Breast epithelium (tissue), 4 donors: ENCODE measurements at places on chromosomes 1 and 21.

DNA sequence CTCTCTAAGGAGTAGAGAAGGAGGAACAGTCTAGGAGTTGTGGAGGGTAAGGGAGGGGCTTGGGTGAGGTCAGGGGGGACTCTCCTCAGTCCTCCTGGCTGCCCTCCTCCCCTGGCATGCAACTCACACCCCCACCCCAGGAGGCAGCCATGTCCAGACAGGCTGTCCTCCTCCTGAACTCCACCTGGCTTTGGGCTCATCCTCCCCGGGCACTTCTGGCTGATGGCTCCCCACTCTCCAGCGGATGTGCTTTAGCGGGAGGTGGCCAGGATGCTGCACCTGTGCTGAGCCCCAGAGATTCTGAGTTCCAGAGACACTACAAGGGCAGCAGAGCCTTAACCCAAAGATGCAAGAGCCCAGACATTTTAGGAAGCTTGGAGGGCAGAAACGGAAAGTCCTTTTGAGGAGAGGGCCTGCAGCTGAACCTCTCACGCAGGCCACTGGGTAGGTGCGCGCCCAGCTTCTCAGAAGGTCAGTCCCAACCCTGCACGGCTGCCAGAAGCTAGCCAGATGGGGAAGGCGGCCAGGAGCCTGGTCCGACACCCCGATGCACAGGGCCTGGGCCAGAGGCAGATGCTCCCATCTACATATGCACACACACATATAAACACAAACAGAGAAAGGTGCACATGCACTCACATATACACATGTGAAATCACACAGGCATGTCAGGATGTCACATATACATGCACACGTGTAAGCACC lies 83.4 kb downstream of the PDE9A start:
- H3K27ac ChIP-seq: peak overlapping the region; percentile 88
- no peaks in the 10 kb centered on the region for H3K27me3 ChIP-seq
- no peaks in the 10 kb centered on the region for H3K36me3 ChIP-seq
- peak; percentile 41 for DNase-seq
- no peak overlapping the region for H3K4me3 ChIP-seq

DNA sequence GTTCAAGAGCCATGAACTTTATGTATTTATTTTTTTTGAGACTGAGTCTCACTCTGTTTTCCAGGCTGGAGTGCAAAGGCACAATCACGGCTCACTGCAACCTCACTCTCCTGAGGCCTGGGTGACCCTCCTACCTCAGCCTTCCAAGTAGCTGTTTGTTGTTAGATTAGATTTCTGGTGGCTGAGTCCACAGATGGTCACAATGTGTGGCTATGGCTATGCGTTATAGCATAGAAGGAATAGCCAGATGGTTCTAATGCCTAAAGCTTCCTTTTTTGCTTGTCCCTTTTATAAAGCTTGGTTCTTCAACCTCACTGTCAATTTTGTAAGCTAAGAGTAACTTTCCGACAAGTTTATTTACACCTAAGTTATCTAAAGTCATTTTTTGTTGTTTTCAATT lies 62.3 kb upstream of the FMN2 start:
- H3K27me3 ChIP-seq: no peaks in the 10 kb centered on the region
- DNase-seq: no peak
- H3K27ac ChIP-seq: no peak overlapping the region
- no peaks in the 10 kb centered on the region for H3K36me3 ChIP-seq

GRCh38 chr1:231508497-231508896 lies 20.0 kb upstream of the TSNAX start:
- no peaks in the 10 kb centered on the region for H3K4me1 ChIP-seq
- H3K36me3 ChIP-seq: no peaks in the 10 kb centered on the region
- no peak overlapping the region for H3K4me3 ChIP-seq

DNA sequence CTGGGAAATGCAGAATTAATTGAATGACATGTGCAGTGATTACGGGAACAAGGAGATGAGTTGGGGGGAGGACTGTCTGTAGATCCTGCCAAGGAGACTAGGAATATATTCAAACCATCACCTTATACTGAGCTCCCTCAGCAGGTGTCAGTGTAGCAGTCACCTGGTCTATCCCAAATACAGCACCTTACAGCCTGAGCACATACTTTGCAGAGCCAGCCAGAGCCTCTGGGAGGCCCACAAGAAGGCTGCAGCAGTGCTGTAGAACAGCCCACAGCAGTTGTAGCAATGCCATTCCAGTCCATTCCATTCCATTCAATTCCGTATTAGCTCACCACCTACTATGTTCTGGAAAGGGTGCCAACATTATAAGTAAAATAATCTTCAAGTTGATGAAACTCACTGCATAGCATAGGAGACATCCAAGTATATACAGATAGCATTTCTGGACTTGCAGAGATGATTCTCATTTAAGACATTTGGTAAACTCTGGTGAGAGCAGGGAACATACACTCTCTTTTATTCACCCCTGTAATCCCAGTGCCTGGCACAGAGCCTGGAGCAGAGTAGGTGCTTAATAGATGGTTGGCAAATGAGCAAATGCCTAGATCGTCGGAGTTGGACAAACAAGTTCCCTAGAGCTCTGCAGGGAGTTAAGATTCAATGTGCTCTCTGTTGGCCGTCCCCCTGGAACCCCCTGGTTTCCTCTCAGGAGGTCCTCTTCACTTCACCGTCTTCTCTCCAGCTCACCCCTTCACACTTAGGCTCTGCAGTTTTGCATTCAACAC lies 44.7 kb downstream of the KCNC4 start:
- DNase-seq: peak; percentile 12
- no peak overlapping the region for H3K4me3 ChIP-seq
- H3K36me3 ChIP-seq: no peaks in the 10 kb centered on the region
- no peaks in the 10 kb centered on the region for H3K27me3 ChIP-seq

GRCh38 chr1:41427122-41427913 lies 57.2 kb downstream of the EDN2 start:
- H3K36me3 ChIP-seq: no peaks in the 10 kb centered on the region
- H3K27me3 ChIP-seq: no peaks in the 10 kb centered on the region
- DNase-seq: no peak
- peaks cover 11% of the 10 kb centered on the region for H3K4me1 ChIP-seq
- H3K4me3 ChIP-seq: no peak overlapping the region

GRCh38 chr21:15355066-15355465 lies 290.3 kb upstream of the NRIP1 start:
- H3K27me3 ChIP-seq: no peaks in the 10 kb centered on the region
- H3K36me3 ChIP-seq: no peaks in the 10 kb centered on the region
- H3K4me3 ChIP-seq: no peak overlapping the region

GRCh38 chr1:183607322-183607980 lies 17.2 kb upstream of the NCF2 start:
- no peak overlapping the region for H3K4me3 ChIP-seq
- H3K27me3 ChIP-seq: no peaks in the 10 kb centered on the region
- H3K36me3 ChIP-seq: no peaks in the 10 kb centered on the region
- H3K4me1 ChIP-seq: no peaks in the 10 kb centered on the region
- no peak overlapping the region for H3K27ac ChIP-seq

GRCh38 chr1:101250656-101251272 lies 13.9 kb downstream of the S1PR1 start:
- H3K27me3 ChIP-seq: no peaks in the 10 kb centered on the region
- no peaks in the 10 kb centered on the region for H3K36me3 ChIP-seq
- no peaks in the 10 kb centered on the region for H3K4me1 ChIP-seq
- DNase-seq: no peak
- H3K4me3 ChIP-seq: no peak overlapping the region

GRCh38 chr1:57063406-57064125 lies 97.8 kb upstream of the C8B start:
- no peak overlapping the region for H3K4me3 ChIP-seq
- H3K4me1 ChIP-seq: no peaks in the 10 kb centered on the region
- no peaks in the 10 kb centered on the region for H3K36me3 ChIP-seq
- no peak overlapping the region for H3K27ac ChIP-seq
- DNase-seq: no peak

DNA sequence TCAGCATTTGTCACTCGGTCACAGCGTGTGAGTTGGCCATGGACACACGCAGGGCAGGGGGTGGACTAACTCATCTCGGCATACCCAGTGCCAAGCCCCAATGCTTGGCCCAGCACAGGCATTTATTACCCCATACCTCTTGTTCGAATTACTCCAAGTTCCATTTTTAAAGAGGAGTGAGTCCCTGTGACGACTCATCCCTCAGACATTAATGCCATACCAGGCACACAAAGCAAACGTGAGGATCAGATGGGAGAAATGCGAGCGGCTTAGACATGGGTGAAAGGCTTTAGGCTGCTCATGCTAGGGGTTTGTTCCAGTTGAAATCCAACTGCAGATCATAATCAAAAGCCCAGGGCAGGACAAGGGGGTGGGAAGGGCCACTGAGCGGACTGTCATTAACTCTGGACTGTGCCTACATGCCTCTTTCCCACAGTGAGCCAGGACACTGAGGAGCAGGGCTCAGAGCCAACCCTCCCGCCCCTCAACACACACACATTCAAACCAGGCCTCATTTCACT lies 118.5 kb upstream of the NGF start:
- H3K27me3 ChIP-seq: no peaks in the 10 kb centered on the region
- DNase-seq: no peak
- no peaks in the 10 kb centered on the region for H3K36me3 ChIP-seq
- H3K4me3 ChIP-seq: no peak overlapping the region
- peak overlapping the region; percentile 63 for H3K27ac ChIP-seq

- H3K27ac ChIP-seq: no peak overlapping the region
- H3K27me3 ChIP-seq: no peaks in the 10 kb centered on the region
- DNase-seq: no peak
- H3K4me1 ChIP-seq: no peaks in the 10 kb centered on the region
- H3K36me3 ChIP-seq: peaks cover 3% of the 10 kb centered on the region
Measured at GRCh38 chr1:190126728-190127127, 350.9 kb downstream of the BRINP3 start.

DNA sequence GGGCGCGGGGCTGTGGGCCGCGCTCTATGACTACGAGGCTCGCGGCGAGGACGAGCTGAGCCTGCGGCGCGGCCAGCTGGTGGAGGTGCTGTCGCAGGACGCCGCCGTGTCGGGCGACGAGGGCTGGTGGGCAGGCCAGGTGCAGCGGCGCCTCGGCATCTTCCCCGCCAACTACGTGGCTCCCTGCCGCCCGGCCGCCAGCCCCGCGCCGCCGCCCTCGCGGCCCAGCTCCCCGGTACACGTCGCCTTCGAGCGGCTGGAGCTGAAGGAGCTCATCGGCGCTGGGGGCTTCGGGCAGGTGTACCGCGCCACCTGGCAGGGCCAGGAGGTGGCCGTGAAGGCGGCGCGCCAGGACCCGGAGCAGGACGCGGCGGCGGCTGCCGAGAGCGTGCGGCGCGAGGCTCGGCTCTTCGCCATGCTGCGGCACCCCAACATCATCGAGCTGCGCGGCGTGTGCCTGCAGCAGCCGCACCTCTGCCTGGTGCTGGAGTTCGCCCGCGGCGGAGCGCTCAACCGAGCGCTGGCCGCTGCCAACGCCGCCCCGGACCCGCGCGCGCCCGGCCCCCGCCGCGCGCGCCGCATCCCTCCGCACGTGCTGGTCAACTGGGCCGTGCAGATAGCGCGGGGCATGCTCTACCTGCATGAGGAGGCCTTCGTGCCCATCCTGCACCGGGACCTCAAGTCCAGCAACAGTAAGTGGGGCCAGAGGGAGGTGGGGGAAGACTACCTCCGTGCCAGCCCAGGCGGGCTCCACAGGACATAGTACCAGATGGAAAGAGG lies 808 bp downstream of the MAP3K21 start:
- peak overlapping the region; percentile 75 for H3K4me3 ChIP-seq
- H3K36me3 ChIP-seq: no peaks in the 10 kb centered on the region
- peak overlapping the region; percentile 81 for H3K27ac ChIP-seq

DNA sequence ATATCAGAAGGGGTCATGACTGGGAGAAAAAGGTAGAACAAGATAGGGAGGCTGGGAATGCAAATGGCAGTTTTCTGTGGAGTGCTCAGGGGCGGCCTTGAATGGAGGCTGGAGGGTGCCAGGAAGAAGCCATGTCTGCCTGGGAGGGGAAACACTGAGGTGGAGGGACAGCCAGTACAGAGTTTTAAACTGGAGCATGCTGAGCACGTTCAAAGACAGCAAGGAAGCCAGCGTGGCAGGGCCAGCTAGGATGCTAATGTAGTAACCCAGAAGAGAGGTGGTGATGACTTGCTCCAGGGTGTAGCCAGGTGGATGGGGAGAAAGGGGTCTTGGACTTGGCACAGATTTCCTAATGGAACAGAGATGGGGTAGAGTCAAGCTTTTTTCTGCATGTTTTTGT lies 445.8 kb upstream of the VAMP3 start:
- H3K27me3 ChIP-seq: no peaks in the 10 kb centered on the region
- no peak overlapping the region for H3K4me3 ChIP-seq
- no peaks in the 10 kb centered on the region for H3K4me1 ChIP-seq
- DNase-seq: no peak
- no peaks in the 10 kb centered on the region for H3K36me3 ChIP-seq

GRCh38 chr21:22795644-22796043 lies 1797.4 kb downstream of the NCAM2 start:
- no peak for DNase-seq
- H3K4me3 ChIP-seq: no peak overlapping the region

DNA sequence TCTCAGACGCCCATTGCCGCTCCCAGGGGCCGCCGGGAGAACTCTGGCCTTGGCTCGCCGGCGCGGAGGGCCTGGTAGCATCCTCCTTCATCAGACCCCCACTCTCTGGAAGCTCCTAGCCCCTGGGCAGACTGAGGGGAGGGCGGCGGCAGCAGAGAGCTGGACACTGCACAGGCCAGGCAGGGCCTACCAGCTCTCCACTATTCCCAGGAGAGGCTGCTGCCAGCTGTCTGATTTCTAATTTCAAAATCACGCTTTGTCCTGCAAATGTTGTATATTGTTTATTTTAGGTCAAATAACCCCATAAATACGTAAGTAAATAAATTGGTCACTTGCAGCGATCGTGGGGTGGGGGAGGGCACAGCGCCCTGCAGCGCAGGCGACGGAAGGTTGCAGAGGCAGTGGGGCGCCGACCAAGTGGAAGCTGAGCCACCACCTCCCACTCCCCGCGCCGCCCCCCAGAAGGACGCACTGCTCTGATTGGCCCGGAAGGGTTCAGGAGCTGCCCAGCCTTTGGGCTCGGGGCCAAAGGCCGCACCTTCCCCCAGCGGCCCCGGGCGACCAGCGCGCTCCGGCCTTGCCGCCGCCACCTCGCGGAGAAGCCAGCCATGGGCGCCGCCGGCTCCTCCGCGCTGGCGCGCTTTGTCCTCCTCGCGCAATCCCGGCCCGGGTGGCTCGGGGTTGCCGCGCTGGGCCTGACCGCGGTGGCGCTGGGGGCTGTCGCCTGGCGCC lies at the start of gene MTARC1:
Gene MTARC1 (plus strand): TSS at position 577 of the 732 bp plus-strand sequence. CDS start 32 bp downstream, at position 609.
- H3K4me3 ChIP-seq: peak within 1 kb of the TSS; percentile 35
- DNase-seq: no peak
- H3K36me3 ChIP-seq: no peaks in the 10 kb centered on the region
- peak within 1 kb of the TSS; percentile 58 for H3K27ac ChIP-seq

DNA sequence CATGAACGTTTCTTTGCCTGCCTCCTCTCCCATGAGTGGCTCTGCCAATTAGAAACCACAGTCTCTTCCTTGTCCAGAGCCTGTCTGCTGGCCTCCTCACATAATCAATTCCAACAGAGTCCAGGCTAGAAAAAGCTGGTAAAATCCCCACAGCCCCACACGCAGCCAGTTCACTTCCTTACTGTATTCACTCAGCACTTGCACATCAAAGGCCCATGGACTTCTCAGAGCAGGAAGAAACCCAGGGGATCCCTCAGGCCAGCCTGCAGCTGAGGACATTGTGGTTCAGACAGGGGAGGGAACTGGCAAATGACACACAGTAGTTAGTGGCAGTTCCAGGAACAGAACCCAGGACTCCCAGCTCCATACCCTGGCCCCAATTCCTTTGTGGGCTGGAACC lies 171.6 kb upstream of the EDN2 start:
- no peaks in the 10 kb centered on the region for H3K27me3 ChIP-seq
- H3K36me3 ChIP-seq: no peaks in the 10 kb centered on the region
- peak overlapping the region; percentile 42 for H3K27ac ChIP-seq
